RPMI7951 (cell line): ENCODE measurements at places on chromosomes 7 and 10. TPM values are rescaled to one million over a fixed set of nuclear protein-coding genes. Genes with fewer than 3 reads are reported as not detected.

Gene AKR1C1
- 14.2 and 20.2 TPM in 2 replicates for total RNA-seq

Gene TMEM270
- total RNA-seq, result not detected in 2 replicates

Gene ZNF775
- total RNA-seq, result 1.8 and 3.4 TPM in 2 replicates

Gene TDRD1
- not detected in 2 replicates for total RNA-seq

Gene NANOS1
- 1.1 and 1.6 TPM in 2 replicates for total RNA-seq

Gene DNAAF5
- total RNA-seq, result 33.3 and 41.3 TPM in 2 replicates

Gene FAM131B
- total RNA-seq, result not detected in 2 replicates

Gene TAS2R40
- total RNA-seq, result not detected in 2 replicates

Gene TMEM72
- total RNA-seq, result not detected in 2 replicates

Gene TFPI2
- total RNA-seq, result 229 and 267 TPM in 2 replicates

Gene SLC16A9
- under 0.01 TPM in 1 of 2 replicates, not detected in the other for total RNA-seq

Gene YKT6
- total RNA-seq, result 118 and 143 TPM in 2 replicates

Gene CAV2
- 74.9 and 109 TPM in 2 replicates for total RNA-seq

Gene KCP
- under 0.01 TPM in 1 of 2 replicates, not detected in the other for total RNA-seq

Gene AGAP6
- total RNA-seq, result 2.3 and 2.8 TPM in 2 replicates

Gene CALHM1
- not detected in 2 replicates for total RNA-seq

Gene RAMP3
- 0.78 and 0.84 TPM in 2 replicates for total RNA-seq

Gene PIP
- not detected in 2 replicates for total RNA-seq

Gene ZNF438
- total RNA-seq, result 5.2 and 7.6 TPM in 2 replicates

Gene LAMB1
- 147 and 157 TPM in 2 replicates for total RNA-seq

Gene MCU
- total RNA-seq, result 26.0 and 31.1 TPM in 2 replicates

Gene SFMBT2
- total RNA-seq, result 0.20 and 0.36 TPM in 2 replicates

Gene GRM3
- not detected in 2 replicates for total RNA-seq

Gene CLRN3
- not detected in 2 replicates for total RNA-seq

Gene CHAT
- not detected in 2 replicates for total RNA-seq

Gene FIS1
- 239 and 343 TPM in 2 replicates for total RNA-seq

Gene ASZ1
- total RNA-seq, result not detected in 2 replicates

Gene RTKN2
- total RNA-seq, result 9.9 and 11.4 TPM in 2 replicates

Gene SLC13A1
- total RNA-seq, result not detected in 2 replicates
